Transverse colon (tissue), 4 donors: ENCODE measurements at places on chromosomes 7 and 10.

DNA sequence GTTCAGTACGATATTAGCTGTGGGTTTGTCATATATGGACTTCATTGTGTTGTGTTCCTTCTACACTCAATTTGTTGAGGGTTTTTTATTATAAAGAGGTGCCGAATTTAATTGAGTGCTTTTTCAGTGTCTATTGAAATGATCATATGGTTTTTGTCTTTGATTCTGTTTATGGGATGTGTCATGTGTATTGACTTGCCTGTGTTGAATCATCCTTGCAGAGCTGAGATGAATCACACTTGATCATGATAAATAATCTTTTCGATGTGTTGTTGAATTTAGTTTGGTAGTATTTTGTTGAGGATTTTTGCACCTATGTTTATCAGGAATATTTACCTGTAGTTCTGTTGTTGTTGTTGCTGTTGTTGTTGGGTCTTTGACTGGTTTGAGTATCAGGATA is 39.8 kb downstream of the ATOH7 start:
- no peak for DNase-seq

GRCh38 chr10:102675666-102676533 is 31.6 kb downstream of the TRIM8 start:
- no peak for DNase-seq

- DNase-seq: no peak
These were observed 6.9 kb downstream of the CDHR1 start for GRCh38 chr10:84201244-84201606.

- DNase-seq: peak; percentile 24
These were observed 15.5 kb upstream of the SLC18A3 start for GRCh38 chr10:49594594-49594993.

DNA sequence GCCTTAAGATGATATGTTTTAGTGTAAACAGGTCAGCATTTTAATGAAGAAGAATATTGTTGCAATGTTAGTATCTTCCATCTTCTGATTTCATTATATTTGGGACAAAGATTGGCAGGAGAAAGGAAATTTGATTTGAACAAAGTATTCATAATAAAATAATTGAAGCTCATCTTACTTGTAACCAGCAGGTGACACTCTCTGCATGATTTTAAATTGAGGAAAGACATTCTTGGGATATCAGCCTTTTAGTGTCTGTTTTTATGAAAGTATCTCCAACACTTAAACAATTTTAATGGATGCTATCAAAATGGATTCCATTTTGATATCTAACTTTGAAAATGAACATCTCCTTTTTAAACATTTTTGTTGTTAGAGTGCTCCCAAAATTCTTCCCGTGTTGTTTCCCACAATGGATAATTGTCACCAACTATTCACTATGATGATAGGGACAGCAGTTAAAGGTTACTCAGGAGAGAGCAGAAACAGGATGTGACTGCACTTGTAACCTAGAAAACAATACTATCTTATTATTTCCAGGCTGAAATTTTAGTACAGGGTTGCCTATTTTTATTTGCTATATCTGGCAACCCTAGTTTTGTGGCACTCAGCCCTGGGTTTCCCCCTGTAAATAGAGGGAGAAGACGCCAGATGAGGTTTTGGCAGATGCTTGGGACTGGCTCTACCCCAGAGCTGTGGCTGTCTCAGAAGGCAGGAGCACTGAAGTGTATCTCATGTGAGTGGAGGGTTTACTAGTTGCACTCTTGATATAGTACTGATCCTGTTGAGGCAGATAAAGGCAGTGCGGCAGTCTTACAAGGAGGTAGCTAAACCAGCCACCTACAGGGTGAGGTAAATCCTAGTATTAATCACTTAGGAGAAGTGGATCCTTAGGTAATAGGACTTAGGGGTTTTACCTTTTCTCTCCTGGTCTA is 31.0 kb upstream of the ABCB4 start:
- DNase-seq: no peak

DNA sequence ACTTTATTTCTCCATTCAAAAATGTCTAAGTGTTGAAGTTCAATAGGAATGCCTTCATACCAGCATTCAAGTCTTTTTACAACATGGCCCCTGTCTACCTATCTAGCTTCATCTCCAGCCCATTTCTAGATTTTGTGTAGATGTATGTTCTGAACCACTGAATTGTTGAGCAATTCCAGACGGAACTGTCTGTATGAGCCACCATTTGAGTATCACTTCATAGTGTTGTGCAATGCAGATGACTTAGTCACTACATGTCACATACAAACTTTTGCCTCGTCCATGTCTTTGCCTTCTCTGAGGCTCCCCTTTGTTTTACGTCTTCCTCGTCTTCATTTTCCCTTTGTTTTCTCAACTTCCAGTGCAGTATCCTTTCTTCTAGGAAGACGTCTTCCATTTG is 118.1 kb downstream of the INHBA start:
- DNase-seq: no peak
